ENCODE measurements at places on chromosomes 11 and 22.

DNA sequence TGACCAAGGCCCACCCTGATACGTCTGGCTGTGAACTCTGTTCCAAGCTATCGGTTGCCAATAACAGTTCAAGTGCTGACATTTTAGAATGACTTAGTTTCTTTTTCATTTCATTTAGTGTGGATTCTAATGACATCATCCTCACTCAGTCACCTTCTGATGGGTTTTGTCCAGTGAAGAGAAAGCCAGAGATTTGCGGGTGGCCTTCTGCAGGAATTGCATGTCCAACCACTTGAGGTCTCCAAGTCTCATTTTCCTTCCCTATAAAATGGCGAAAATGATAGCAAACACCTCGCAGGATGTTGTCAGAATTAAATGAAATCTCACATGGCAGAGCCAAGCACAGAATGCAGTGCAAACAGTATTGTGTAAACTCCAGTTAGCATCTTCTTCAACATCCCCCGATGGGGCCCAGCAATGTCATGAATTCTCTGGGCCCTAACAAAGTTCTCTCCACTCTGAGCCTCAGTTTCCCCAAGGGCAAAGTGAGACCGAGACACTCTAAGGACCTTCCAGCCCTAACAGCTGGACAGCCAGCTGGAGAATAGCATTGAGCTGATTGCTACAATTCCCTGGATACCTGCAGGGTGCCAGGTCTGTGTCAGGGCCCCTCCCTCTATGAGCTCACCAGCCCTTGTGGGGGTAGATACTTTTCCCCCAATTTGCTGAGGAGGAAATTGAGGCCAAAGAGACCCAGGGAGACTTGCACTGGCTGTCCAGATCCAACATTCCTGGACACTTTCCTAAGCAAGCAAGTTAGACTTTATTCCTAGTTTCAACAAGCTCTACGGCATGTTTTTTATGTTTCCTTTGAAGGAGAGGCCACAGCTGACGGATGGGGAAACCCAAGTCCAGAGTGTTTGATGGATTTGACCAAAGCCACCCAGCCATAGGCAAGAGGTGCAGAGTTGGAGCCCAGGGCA lies 286.7 kb downstream of the MN1 start:
- no peak for DNase-seq

GRCh38 chr11:133961890-133962289 lies 5.1 kb upstream of the IGSF9B start:
- DNase-seq: no peak

- DNase-seq: no peak
Measured at GRCh38 chr22:44180706-44181032, at the start of gene PARVG. Gene PARVG, plus strand, starts transcription at chr22:44180925. Its CDS starts 2,405 bp downstream, at chr22:44183330.

DNA sequence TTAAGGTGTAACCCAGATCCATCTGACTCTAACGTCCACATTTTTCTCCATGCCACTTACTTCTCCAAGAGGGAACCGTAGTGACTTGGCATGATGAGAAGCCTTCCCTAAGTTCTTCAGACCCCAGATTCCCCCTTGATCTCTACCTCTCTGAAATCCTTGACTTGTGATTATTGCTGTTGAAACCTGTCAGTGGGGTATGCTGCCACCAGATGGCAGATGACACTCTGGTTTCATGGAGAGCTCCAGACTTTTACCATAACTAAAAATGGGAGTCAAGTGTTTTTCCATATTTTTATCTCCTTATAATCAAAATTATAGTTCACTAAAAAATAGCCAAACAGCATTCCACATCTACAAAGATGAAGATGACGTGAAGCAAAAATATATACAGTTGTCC lies 504.2 kb downstream of the SOX6 start:
- DNase-seq: no peak

DNA sequence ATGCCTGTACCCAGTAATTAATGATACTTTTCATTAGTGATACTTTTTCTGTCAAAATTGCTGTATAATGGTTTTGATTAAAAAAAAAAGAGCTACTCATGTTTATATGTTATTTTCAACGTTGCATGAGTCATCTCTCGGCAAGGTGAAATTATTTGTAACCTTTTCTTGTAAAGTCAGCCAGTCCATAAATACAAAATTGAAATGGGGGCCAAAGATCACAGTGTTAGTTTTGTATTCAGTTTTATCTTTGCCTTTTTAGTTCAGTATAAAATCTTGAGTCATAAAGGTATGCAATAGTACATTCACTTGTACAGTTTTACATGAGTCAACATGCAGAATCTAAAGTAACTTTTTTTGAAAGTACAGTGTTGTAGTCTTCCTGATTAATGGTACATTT lies 4.3 kb downstream of the ARHGEF12 start:
- no peak for DNase-seq
